Retinal pigment epithelial cell (primary cell): ENCODE measurements at places on chromosomes 1 and 21.
A peak's percentile ranks its signal among the peaks of the same experiment; 100 is the strongest.

DNA sequence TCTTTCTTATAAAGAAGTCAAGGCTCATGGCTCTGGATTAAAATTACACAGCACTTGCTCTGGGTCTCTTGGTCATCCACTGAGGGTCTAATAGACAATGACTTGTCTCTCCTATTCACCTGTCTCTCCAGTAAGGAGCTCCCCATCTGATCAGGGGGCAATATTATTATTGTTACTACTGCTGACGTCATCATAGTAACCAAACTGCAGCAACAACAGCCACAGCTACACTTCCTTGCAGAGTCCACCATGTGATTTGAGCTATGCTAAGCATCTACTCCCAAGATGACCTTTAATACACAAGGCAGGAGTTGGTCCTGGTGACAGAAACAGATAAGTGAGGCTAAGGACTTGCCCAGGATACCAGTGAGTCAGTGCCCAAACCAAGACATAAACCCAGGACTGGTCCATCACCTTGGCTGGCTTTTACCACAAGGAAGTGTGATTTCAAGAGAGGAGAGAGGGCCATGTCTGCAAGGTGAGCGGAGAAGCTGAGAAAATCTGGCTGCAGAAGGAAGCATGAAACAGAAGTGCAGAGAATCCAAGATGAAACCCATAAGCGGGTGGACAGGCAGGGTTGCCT is 602.5 kb downstream of the PTPRU start:
- DNase-seq: no peak

DNA sequence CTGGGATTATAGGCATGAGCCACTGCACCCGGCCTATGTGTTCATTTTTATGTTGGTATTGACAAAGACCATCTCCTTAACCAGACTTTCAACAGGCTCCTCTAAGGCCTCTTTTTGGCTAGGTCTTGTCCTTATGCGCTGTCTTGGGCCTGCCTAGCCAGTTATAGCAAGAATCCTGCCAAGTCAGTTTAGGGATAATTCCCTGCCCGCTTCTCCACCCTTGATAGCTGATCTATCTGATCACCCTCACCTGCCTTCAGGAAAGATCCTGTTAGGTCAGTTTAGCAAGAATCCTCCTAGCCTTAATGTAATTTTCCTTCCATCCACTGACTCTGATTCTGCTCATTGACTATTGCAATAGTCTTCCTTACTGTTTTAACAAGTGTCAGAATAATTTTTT is 2.4 kb upstream of the B4GALT3 start:
- DNase-seq: no peak

DNA sequence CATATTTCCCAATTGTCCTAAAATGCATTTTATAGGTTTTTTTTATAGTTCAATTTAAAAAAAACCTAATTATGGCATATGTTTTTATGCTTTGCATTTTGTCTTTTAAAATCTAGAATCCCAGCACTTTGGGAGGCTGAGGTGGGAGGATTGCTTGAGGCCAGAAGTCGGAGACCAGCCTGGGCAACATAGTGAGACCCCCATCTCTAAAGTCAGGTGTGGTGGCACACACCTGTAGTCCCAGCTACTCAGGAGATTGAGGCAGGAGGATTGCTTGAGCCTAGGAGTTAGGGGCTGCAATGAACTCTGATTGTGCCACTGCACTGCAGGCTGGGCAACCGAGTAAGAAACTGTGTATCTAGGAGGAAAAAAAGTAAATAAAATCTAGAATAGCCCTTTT is 137.2 kb upstream of the POU3F1 start:
- no peak for DNase-seq

- no peak for DNase-seq
Observed at GRCh38 chr1:39105061-39105840, 79.1 kb downstream of the NDUFS5 start.

- no peak for DNase-seq
Observed at GRCh38 chr1:22508329-22508728, 55.0 kb upstream of the EPHA8 start.

GRCh38 chr1:212916481-212917133 is 33.7 kb upstream of the VASH2 start:
- no peak for DNase-seq

GRCh38 chr1:35835398-35835797 is 27.6 kb downstream of the AGO4 start:
- DNase-seq: no peak

DNA sequence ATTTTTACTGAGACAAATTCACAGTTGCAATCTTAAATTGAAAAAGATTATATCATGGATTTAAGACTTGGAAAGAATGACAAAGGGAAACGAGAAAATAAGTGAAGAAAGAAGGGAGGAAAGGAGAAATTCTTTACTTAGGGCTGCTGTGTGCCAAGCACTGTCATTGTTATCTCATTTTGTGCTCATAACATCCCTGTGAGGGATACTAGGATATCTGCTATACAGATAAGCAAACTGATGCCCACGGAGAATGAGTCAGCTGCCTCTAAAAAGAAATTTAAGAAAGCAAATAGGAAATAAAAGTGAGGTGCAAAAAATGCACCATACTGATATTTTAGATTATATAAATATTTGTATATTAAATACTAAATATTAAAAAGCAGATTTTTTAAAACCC is 183.6 kb upstream of the NR5A2 start:
- no peak for DNase-seq

DNA sequence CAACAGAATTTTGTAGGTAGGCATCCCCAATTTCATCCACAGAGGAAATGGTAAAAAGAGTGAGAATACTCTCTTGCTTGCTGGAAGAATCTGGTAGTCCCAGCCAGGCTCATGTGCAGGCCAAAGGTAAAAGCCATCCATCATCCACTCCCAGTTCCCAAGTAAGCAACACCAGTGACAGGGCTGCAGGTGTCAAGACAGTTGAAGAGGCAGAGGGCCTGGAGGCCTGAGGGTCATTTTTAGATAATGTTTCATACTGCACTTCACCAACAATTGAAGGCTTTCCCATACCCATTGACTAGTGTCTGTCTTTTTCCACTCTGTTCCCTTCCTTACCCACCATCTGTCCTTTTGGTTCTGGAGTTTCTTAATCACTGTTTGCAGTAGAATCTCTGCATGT is 141.7 kb upstream of the L1TD1 start:
- DNase-seq: no peak

- DNase-seq: peak; percentile 64
Observed at GRCh38 chr1:153503766-153504165, 32.0 kb downstream of the S100A6 start.

GRCh38 chr1:204746838-204747442 is 61.4 kb upstream of the LRRN2 start:
- DNase-seq: no peak

GRCh38 chr1:162191396-162192305 is 122.2 kb downstream of the NOS1AP start:
- no peak for DNase-seq

GRCh38 chr1:22777388-22778057 is 66.9 kb downstream of the EPHB2 start:
- no peak for DNase-seq

GRCh38 chr1:92879316-92879968 is 47.6 kb downstream of the RPL5 start:
- DNase-seq: no peak

GRCh38 chr1:47886141-47886540 is 111.0 kb downstream of the TRABD2B start:
- DNase-seq: no peak

GRCh38 chr21:31318971-31319370 is 25.1 kb downstream of the TIAM1 start:
- DNase-seq: no peak

GRCh38 chr1:204498981-204499380 is 4.4 kb upstream of the PIK3C2B start:
- DNase-seq: no peak
